Effector CD4-positive, alpha-beta T cell (primary cell): ENCODE measurements at places on chromosomes 1 and 21.

- DNase-seq, result no peak
Observed at GRCh38 chr21:35905963-35906345, 154.4 kb downstream of the SETD4 start.

DNA sequence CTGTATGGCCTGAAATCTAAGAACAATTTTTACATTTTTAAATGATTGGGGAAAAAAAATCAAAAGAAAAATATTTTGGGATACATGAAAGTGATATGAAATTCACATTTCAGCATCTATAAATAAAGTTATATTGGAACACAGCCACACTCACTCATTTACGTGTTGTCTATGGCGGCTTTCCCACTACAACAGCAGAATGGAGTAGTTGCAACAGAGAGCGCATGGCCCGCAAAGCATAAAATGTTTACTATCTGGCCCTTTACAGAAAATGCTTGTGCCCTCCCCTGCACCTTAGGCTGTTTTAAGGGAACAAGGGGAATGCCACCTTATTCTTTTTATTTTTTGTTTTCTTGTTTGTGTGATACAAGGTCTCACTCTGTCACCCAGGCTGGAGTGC, 3.5 kb downstream of the KLHDC8A start:
- DNase-seq, result no peak

- DNase-seq, result no peak
Observed at GRCh38 chr1:182702826-182703524, 18.6 kb upstream of the RGS8 start.

DNA sequence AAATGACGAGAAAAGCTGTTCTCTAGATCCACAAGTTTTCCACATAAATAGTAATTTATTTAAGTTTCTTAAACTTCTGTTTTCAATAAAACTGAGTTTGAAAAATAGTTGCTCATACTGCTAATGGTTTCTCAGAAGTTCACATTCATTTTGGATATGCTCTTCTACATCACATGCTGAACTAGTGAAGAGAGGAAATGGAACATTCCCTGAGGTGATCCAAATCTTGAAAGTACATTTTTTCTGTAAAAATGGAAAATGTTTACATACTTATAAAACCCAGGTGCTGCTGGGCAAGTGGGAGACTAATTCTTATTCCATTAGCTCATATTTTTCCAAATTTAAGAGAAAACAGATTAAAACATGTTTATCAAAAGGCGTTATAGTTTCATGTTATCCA, 111.7 kb downstream of the ADGRL4 start:
- DNase-seq, result no peak

DNA sequence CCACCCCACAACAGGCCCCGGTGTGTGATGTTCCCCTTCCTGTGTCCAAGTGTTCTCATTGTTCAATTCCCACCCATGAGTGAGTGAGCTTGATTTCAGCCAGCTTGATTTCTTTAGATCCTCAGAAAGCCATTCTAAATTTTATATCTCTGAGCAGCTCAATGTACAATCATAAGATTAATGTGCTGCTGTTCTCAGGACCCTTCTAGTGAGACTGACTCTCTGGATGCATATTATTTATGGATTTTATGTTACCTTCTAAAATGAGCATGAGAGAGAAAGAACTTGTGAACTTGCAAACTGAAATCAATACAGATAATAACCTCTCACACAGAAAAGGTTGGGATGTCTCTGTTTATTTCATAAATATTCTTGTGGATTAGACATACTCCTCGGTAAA, 1133.5 kb upstream of the TMPRSS15 start:
- no peak for DNase-seq

DNA sequence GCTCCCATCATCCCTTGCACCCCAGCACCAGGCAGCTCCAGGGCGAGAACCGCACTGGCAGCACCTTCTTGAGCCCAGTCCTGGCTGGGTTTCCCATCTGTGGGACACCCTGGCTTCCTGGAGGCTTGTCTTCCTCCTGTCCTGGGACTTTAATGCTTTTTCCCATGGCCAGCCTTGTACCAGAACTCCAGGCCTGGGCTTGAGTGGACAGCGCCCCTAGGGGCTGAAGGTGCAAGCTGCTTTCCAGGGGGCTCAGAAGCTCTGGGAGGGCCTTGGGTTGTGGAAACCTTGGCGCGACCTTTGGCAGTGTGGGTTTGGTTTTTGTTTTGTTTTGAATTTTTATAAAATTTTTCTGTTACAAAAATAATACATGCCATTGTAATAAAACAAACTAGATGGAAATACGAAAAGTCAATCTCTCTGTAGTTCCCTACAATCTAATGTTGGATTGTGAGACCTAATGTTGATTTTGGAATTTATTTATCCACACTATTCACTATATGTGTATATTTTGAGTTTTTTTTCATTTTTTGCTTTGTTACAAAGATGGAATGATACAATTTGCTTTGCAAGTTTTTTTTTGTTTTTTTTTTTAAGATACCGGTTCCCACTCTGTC, 33.8 kb upstream of the RPL11 start:
- peak; percentile 22 for DNase-seq

GRCh38 chr1:161726473-161727255, 5.3 kb downstream of the FCRLB start:
- DNase-seq, result peak; percentile 47
